DMS79 treated with DMSO at 0.1 percent for 48 hours (cell line): ENCODE measurements at places on chromosomes 1 and 21.

DNA sequence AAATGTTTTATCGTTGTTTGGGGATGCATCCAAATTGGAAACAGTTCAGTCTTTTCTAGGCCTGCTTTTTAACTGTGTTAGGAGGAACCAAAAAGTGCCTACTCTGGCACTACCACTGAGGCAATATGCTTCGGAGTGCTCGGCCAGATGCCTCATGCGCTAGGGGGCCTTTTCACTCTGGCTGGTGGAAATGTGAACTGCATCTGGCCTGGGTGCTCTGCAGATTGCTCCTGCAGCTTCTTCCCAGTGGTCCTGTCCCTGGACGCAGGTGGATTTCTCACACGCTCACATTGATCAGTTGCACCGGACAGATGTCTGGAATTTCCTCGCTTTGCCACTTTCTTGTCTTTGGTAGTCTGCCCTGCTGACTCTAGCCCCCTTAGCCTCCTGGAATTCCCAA lies 330.2 kb upstream of the FMN2 start:
- DNase-seq, result no peak

DNA sequence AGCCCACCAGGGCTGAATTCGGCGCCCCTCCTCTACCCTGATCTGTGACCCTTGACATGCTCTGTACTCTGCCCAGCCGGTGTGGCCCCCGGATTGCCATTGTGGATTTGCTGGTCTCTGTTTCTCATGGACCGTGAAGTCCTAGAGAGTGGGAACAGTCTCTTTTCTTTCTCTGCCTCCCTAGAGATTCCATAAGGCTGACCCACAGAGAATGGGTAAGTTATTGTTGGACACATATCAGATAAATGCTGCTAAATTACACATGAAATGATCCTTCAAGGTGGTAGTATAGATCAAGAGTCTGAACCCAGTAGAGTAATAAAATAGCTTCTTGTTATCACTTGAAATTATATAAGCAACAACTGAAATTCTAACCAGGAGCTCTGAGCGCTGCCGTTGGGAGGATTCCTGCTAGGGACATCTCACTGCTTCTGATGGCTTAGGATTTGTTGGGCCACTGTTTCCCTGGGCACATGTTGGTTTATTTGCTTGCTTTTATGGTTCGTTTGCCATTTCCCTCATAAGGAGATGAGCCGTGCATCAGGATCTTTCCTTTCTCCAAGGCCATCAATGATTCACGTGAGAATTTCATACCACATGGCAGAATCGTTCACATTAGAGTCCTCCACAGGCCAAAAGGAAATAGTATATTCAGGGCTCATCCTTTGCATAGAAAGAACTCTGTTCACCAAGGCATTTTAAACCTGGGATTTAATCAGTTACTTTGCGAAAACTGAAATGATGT lies 111.9 kb downstream of the ZBTB18 start:
- DNase-seq, result no peak

DNA sequence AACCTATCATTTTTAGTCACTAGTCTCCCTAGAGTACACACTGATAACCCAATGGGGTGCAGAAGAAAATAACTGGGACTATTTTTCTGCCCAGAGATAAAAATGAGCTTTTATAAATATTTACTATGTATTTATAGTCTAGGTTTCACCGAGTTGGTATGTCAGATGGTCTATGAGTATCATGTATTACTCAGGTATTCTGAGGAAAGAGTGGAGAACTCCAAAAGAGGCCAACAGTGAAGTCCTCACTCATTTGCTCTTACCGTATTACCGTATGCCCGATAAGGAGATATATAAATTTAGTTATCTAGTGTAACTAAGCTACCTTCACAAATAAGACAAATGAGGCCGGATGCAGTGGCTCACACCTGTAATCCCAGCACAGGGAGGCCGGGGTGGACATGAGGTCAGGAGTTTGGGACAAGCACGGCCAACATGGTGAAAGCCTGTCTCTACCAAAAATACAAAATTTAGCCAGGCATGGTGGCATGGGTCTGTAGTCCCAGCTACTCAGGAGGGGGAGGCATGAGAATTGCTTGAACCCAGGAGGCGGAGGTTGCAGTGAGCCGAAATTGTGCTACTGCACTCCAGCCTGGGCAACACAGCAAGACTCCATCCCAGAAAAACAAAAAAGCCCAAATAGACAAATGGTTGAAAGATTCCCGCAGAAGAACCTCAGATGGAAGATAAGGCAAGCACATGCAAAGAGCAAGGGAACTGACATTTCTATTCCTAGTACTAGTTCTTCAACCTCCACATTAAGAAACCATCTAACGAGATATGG lies 15.6 kb downstream of the CSDE1 start:
- DNase-seq, result no peak

GRCh38 chr1:181081395-181081794 lies 7.1 kb upstream of the IER5 start:
- DNase-seq, result peak; percentile 90

DNA sequence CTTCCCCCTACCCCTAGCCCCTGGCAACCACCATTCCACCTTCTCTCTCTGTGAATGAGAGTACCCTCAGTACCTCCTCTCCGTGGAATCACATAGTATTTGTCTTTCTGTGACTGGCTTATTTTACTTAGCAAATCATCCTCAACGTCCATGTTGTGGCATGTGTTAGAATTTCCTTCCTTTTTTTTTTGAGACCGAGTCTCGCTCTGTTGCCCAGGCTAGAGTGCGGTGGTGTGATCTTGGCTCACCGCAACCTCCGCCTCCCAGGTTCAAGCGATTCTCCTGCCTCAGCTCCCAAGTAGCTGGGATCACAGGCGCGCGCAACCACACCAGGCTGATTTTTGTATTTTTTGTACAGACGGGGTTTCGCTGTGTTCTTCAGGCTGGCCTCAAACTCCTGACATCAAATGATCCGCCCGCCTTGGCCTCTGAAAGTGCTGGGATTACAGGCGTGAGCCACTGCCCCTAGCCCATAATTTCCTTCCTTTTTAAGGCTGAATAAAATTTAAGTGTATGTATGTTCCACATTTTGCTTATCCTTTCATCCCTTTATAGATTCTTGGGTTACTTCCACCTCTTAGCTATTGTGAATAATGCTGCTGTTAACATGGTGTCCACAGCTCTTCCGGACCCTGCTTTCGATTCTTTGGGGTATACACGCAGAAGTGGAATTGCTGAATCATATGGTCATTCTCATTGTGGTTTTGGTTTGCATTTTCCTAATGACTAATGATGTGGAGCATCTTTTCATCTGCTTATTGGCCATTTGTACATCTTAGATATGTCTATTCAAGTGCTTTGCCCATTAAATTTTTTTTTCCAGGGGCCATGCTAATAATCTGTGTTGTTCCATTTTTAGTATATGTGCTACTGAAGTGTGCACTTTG lies 32.3 kb downstream of the ERRFI1 start:
- DNase-seq, result no peak

GRCh38 chr1:222757646-222758268 lies 20.8 kb downstream of the FAM177B start:
- no peak for DNase-seq

- peak; percentile 93 for DNase-seq
Measured at GRCh38 chr1:144551543-144552424, 40.9 kb upstream of the PPIAL4F start.

GRCh38 chr1:101257500-101258325 lies 20.9 kb downstream of the S1PR1 start:
- DNase-seq, result no peak

- no peak for DNase-seq
Measured at GRCh38 chr1:224742349-224742748, 126.2 kb downstream of the CNIH3 start.

DNA sequence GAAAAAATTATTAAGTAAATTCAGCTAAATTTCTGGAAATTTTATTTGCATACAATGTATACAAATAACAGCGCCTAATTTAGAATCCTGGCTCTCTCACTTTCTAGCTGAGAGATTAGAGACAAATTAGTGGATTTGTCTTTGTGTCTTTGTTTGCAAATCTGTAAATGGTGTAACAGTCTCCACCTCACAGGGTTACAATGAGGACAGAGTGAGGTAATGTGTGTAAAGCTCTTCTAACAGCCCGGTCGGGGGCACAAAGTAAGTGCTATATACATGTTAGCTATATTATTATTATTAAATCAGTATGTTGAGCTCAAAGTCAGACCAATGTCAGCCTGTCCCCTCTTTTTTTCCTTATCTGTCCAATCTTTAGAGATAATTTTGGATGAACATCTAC lies 5.0 kb upstream of the ADAMTSL4 start:
- DNase-seq, result no peak

- DNase-seq, result peak; percentile 27
Measured at GRCh38 chr21:46325073-46325912, 1.3 kb downstream of the PCNT start.

GRCh38 chr1:235972311-235972689 lies 92.6 kb downstream of the NID1 start:
- no peak for DNase-seq

- no peak for DNase-seq
Measured at GRCh38 chr1:230913496-230913895, 45.2 kb upstream of the C1orf198 start.

GRCh38 chr1:115676498-115677181 lies 34.9 kb downstream of the VANGL1 start:
- DNase-seq, result peak; percentile 98

GRCh38 chr1:217311766-217312165 lies 319.1 kb downstream of the GPATCH2 start:
- no peak for DNase-seq

- no peak for DNase-seq
Measured at GRCh38 chr1:219810451-219810850, 117.9 kb downstream of the SLC30A10 start.

DNA sequence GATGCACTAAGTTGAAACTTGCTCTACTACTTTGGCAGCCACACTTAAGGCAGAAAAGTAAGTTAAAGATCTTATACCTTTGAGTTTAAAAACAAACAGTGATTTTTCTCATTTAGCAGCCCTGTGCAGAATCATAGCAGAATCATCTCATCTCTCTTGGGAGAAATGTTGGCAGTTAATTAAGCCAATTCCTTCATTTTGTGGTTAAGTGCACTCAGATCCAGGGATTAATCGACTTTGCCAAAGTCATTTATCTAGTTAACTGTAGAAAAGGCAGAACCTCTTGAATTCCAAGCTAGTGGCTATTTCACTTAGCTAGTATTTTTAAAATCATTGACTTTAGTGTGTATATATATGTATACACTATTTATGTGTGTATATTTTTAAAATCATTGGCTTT lies 125.0 kb downstream of the GPR52 start:
- DNase-seq, result no peak

DNA sequence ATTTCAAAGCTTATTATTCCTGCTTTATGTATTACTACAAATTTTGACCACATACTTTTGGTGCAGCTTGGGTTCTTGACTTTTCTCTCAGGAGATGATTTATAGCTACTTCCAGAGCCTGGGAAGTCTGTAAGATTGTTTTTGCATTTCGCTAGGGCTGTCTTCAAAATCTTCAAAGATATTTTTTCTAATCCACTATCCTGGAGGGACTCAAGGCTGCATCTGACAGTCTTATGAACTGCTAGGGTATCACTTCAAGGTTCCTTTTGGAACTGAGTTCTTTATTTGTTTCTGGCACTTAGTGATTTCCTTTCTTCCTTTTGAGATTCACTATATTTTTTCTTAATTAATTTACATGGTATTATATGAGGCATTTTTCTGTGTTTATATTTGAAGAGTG lies 90.0 kb upstream of the LYPLAL1 start:
- no peak for DNase-seq

DNA sequence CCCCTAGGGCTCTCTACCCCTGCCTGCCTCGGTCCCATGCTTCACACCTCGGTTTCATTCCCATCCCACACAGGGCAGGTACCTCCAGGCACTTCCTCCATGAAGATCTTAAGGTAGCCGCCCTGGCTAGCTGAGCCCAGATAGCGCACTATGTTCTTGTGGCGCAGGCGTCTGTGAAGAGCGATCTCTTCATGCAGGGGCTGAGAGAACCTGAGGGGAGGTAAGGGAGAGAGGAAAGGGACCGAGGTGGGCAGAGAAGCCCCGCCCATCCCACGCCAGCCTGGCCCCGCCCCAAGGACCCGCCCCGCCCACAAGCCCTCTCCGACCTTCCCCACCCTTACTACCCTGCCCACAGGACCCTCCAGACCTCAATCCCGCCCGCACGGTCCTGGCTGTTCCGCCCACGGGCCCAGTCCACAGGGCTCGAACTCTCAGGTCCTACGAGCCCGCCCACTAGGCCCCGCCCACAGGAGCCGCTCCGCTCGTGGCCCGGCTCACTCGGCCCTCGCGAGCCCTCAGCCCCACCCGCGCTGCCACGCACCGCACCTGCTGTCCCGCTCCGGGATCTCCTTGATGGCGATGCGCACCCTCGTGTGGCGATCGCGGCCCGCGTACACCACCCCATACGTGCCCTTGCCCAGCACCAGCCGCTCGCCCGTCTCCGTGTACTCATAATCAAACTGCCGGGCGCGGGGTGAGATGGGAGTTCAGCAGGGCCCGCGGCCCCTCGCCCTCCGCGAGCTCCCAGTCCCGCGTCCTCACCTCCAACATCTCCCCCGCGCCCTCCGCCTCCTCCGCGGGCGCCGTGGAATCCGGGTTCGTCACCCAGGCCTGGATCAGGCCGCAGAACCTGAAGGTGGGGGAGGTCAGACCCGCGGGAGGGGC lies 6.4 kb downstream of the MAP3K6 start:
- no peak for DNase-seq

DNA sequence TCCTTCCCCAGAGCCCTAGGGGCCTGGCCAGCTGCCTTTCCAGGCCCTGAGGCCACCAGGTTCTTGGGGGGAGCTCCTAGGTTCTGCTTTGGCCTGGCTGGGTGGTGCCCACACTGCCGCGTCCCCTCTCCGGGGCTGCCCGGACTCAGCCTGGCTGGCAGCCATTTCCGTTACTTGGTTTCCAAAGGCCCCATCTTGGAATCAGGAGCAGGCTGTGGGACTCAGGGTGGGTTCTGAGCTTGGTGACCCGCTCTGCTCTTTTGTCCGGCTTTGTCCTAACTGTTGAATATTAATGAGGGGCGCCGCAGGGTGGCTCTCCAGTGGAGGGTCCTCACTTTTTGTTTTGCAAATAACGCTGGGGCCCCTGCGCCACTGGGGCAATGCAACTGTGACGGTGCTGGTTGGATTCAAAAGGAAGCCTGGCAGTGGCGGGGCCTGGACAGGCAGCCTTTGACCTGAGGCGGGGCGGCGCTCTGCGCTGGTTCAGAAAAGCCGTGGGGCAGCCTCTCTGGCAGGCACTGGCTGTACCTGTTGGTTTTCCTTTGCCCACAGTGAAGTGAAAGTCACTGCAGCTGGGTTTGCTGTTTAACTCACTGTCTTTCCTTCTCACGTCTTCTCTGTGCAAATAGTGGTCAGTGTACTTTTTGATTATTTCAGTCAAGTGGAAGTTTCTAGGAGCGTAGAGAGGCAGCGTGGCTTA lies 20.2 kb downstream of the SKI start:
- DNase-seq, result no peak
